ENCODE measurements at places on chromosomes 4 and X.

- H3K36me3 ChIP-seq, result no peaks in the 10 kb centered on the region
- no peak overlapping the region for H3K27ac ChIP-seq
- DNase-seq, result no peak
- H3K4me3 ChIP-seq, result no peak overlapping the region
Measured at GRCh38 chr4:6175426-6175825, 24.9 kb downstream of the JAKMIP1 start.

DNA sequence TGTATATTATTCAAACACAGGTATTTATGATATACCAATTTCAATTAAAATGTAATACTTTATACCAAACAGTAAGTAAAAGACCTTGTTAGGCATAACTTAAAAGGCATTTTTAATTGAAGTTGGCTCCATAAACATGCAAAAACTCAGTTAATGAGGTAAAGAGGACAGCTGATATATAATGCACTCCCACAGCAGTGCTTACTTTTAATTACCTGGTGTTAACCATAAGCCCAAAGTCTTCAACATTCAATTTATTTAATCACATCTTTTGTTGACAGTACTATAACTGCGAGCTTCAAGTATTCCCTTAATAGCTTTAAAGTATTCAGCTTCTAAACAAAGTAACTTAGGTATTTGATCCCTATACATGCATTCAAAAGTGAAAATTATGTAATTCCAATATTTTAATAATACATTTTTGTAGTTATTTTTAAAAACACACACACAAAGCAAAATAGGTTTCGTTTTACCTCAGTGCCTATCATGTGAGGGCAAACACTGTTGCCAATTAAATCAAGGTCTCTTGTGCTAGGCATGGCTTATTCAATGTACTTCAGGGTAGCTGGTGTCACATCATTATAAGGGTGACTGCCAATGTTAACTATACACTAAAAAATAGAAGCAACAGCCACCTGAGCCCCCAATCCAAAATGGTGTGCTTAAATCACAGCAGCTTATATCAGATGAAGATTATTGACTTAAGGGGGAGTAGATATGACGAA lies 197.1 kb downstream of the LRBA start:
- no peak overlapping the region for H3K27ac ChIP-seq
- no peaks in the 10 kb centered on the region for H3K27me3 ChIP-seq
- H3K4me3 ChIP-seq, result no peak overlapping the region
- no peak for DNase-seq
- H3K4me1 ChIP-seq, result no peaks in the 10 kb centered on the region
- H3K36me3 ChIP-seq, result no peaks in the 10 kb centered on the region

GRCh38 chr4:72119946-72120345 lies 88.1 kb downstream of the NPFFR2 start:
- no peak overlapping the region for H3K27ac ChIP-seq
- no peak overlapping the region for H3K4me3 ChIP-seq
- no peaks in the 10 kb centered on the region for H3K27me3 ChIP-seq
- no peaks in the 10 kb centered on the region for H3K36me3 ChIP-seq

- H3K27ac ChIP-seq, result no peak overlapping the region
- no peak for DNase-seq
- H3K4me3 ChIP-seq, result no peak overlapping the region
- H3K36me3 ChIP-seq, result no peaks in the 10 kb centered on the region
- no peaks in the 10 kb centered on the region for H3K27me3 ChIP-seq
- H3K4me1 ChIP-seq, result no peaks in the 10 kb centered on the region
Measured at GRCh38 chrX:120753413-120754251, 122.0 kb downstream of the CT47B1 start.

DNA sequence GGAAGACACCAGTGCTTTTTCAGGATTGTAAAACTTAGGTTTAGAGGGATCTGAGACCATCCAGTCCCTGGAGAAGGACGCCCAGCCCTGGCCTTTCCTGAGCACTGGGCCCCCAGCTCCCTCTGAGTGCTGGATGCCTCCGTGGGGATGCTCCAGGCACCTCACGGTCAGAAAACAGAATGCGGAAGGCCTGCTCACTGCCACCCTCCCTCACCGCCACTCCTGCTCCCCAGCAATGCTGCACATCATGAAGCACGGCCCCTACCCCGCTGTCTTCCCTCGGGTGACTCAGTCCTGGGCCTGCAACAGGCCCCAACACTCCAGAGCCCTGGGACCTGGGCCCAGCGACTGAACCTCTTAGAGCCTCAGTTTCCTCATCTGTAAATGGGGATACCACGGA lies 26.2 kb downstream of the ABLIM2 start:
- H3K36me3 ChIP-seq, result no peaks in the 10 kb centered on the region
- no peaks in the 10 kb centered on the region for H3K4me1 ChIP-seq
- no peaks in the 10 kb centered on the region for H3K27me3 ChIP-seq
- no peak for DNase-seq
- no peak overlapping the region for H3K4me3 ChIP-seq

DNA sequence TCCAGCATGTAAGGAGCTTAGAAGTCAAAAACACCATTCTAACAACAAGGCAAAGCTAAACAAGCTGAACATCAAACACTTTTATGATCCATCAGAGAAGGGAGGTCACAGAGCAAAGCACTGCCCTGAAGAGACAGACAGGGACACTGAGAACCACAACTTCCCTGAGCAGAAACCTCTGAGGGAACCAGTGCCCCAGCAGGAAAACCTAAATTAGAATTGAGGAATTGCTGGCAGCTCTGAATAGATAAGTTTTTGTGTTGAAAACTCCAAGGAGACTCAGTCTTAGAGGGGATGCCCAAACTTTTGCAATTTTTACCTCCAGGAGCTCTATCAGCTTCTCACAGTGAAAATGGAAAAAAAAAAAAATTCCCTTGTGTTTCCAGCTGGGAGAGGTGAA lies 83.0 kb upstream of the MAPK10 start:
- DNase-seq, result no peak
- no peak overlapping the region for H3K4me3 ChIP-seq
- H3K4me1 ChIP-seq, result no peaks in the 10 kb centered on the region
- no peak overlapping the region for H3K27ac ChIP-seq
- H3K36me3 ChIP-seq, result no peaks in the 10 kb centered on the region
- no peaks in the 10 kb centered on the region for H3K27me3 ChIP-seq

DNA sequence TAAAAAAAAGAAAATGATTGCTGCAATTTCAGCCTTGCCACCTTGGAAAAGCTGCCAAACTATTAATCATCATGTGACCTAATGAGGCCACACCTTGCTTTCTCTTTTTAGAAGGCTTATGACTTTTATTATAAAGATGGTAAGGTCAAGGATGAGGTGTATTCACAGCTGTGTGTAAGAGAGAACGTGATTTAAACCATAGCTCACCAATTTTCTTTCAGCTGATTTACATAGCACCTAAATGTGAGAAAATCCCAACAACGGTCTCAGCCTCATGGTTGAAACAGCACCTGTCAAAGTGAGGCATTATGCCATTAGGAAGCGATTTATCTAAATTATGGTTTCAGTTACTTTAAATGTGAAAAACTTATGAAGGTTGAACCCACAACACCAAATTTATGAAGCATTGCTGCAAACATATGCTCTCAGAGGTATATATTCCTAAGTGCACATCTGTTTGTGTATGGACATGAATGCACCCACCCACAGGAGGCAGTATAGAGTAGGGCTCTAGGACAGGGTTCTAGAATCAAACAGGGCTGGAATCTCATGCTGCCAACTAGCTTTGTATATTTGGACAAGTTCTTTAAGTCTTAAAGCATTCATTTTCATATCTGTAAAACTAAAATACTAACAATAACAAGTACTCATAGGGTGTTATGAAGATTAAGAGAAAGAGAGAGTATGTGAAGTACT lies 40.7 kb downstream of the ANXA3 start:
- H3K36me3 ChIP-seq, result no peaks in the 10 kb centered on the region
- DNase-seq, result no peak
- H3K27ac ChIP-seq, result no peak overlapping the region
- no peak overlapping the region for H3K4me3 ChIP-seq
- H3K27me3 ChIP-seq, result no peaks in the 10 kb centered on the region

GRCh38 chrX:53895270-53895669 lies 149.0 kb downstream of the PHF8 start:
- H3K27ac ChIP-seq, result no peak overlapping the region
- no peak for DNase-seq
- H3K4me1 ChIP-seq, result no peaks in the 10 kb centered on the region
- no peak overlapping the region for H3K4me3 ChIP-seq
- no peaks in the 10 kb centered on the region for H3K36me3 ChIP-seq

DNA sequence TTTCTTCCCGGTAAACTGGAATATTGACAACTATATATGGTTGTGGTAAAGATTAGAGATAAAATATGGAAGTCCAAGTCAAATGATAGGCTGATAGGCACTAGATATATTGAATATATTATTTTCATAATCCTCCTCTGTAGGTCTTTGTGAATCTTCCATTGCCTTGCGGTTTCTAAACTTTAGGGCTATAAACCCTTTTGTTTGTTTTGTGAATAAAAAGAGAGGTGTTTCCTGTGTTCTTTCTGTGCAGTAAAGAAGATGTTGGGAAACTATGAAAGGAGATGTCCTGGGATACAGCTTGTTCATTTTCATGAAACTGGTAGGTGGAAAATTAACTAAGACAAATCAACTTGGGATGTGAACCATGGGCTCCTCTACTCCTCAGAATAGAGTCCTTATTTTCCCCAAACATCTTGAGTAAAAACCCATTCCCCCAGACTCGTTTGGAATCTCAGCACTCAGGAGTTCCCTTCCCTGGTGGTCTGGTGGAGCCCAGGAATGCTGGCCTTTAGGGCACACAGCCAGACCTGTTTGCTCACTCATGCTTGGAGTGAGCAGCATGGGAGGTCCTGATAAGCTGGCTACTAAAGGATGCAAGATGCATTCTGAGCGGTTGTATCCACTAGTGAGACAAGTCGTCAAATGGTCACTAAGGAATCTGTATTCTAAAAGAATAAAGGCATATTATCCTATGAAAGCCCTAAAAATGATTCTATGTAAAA lies 22.2 kb downstream of the PRDM8 start:
- no peak for DNase-seq
- no peaks in the 10 kb centered on the region for H3K27me3 ChIP-seq
- H3K36me3 ChIP-seq, result no peaks in the 10 kb centered on the region

DNA sequence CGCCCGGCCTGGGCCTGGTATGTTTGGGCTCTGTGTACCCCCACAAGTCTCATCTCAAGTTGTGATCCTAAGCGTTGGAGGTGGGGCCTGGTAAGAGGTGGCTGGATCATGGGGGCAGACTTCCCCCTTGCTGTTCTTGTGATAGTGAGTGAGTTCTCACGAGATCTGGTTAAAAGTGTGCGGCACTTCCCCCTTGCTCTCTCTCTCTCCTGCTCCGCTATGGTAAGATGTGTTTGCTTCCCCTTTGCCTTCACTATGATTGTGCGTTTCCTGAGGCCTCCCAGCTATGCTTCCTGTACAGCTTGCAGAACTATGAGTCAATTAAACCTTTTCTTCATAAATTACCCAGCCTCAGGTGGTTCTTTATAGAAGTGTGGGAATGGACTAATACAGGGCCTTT lies 53.0 kb downstream of the CHST7 start:
- no peak for DNase-seq
- no peaks in the 10 kb centered on the region for H3K27me3 ChIP-seq
- H3K4me3 ChIP-seq, result no peak overlapping the region
- H3K36me3 ChIP-seq, result no peaks in the 10 kb centered on the region

DNA sequence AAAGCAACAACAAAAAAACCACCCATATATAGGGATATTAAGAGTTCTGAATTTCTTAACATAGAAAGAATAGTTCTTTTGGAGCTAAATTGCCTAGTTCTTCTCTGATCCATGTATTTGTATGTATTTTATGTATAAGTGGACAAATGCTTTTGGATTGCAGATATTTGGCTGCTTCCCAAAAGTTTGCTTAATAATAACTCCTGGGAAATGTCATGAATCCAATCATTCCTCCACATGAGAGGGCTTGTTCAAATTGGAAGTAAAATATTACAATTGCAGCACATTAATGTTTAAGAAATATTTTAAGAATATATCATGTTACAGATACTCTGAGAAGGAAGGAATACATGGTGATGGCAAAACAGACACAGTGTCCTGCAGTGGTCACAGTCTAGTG lies 71.5 kb upstream of the PAGE3 start:
- no peak for DNase-seq
- H3K4me3 ChIP-seq, result no peak overlapping the region
- no peak overlapping the region for H3K27ac ChIP-seq
- no peaks in the 10 kb centered on the region for H3K27me3 ChIP-seq
- H3K4me1 ChIP-seq, result no peaks in the 10 kb centered on the region
